ENCODE measurements at places on chromosomes 6 and 20. TPM values are rescaled to one million over a fixed set of nuclear protein-coding genes. Genes with fewer than 3 reads are reported as not detected.

Gene ITPA
- 90.4 TPM for total RNA-seq

Gene RNF182
- not detected for total RNA-seq

Gene ABHD16B
- total RNA-seq: not detected

Gene HLA-G
- 0.59 TPM for total RNA-seq

Gene RBCK1
- 83.7 TPM for total RNA-seq

Gene LBP
- not detected for total RNA-seq

Gene CRISP3
- not detected for total RNA-seq

Gene SRMS
- not detected for total RNA-seq

Gene LY6G6C
- total RNA-seq: not detected

Gene PPP1R16B
- 171 TPM for total RNA-seq

Gene MYCT1
- total RNA-seq: not detected

Gene OR12D3
- total RNA-seq: not detected

Gene DHX35
- total RNA-seq: 19.9 TPM

Gene SRC
- total RNA-seq: 2.7 TPM

Gene B3GALT4
- total RNA-seq: 6.1 TPM

Gene LY6G5B
- 19.1 TPM for total RNA-seq

Gene ZC3H12D
- total RNA-seq: 83.5 TPM

Gene RNF217
- total RNA-seq: 0.13 TPM

Gene AVP
- total RNA-seq: not detected

Gene SDHAF4
- 10.1 TPM for total RNA-seq

Gene TNXB
- 2.5 TPM for total RNA-seq

Gene SLC44A4
- total RNA-seq: not detected

Gene RGS19
- total RNA-seq: 35.3 TPM

Gene ZNF217
- 54.3 TPM for total RNA-seq

Gene CAGE1
- not detected for total RNA-seq

Gene POU5F1
- total RNA-seq: not detected

Gene ANGPT4
- not detected for total RNA-seq

Gene STX11
- total RNA-seq: 29.2 TPM

Gene MYH7B
- 0.48 TPM for total RNA-seq
